ENCODE measurements at places on chromosomes 3 and 15. TPM values are rescaled to one million over a fixed set of nuclear protein-coding genes. Genes with fewer than 3 reads are reported as not detected.

CAND2 gene
- 11.3 TPM for polyA plus RNA-seq

DNA sequence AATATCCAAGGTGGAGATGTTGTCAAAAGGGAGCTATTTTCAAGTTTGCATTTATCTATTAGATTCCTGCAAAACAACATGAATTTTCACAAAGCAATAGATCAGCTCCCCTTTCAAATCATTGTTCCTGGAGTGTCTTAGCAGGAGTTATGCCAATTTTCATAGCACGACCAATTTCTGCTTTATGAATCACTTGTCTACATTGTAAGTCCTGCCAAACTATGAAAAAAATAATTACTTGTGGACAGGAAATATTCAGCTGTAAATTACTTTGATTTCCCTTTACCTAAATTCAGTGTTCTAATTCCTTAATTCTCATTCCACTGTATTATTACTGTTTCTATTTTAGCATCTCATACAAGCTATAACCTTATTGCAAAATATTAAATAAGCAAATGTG lies 1289.6 kb downstream of the NSUN3 start:
- DNase-seq = no peak

- no peak for DNase-seq
Observed at GRCh38 chr3:104286645-104287044, 1080.1 kb upstream of the ALCAM start.

DNA sequence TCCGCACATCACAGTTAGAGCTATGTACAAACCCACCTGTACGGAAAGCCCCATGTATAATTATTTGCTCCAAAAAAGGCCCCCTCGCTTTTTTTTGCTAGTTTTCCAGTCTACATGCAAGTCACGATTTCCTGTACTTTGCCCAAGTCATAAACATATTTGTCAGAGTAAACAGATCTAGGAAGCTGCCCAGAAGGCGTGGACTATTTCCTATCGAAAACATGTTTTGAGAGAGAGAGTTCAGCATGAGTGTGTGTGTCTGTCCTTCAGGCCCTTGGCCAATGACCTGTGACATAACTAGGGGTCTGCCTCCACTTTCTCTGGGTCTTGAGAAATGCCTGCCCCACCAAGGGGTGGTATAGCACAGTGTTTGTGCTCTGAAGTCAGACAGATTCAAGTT lies 72.7 kb upstream of the HACD2 start:
- DNase-seq = no peak

DNA sequence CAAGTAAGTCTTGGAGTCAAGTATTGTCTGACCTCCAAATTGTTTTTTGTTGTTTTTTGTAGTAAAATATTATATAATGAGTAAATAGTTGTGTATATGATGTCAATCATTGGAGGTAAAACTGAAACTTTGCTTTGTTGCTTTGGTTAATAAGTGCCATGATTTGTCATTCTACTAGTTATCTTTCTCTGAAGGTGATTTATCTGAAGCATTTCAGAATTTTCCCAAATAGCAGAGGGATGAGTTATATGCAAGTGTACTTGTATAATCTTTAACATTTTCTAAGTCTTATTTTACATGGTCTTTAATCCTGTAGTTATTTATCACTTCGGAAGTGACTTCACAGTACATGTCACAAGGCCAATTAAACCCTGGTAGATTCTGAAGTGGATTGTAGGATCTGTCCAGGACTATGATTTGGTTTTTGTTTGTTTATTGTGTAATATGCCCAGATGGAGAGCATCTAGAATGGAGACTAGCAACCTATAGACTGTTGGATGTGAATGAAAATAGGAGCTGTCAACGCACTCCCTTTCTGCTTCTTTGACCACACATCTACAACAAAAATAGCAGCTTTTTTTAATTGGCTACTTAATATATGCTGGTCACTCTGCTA lies 93.1 kb upstream of the SAMMSON start:
- no peak for DNase-seq

GRCh38 chr15:92809064-92809879 lies 90.9 kb upstream of the CHD2 start:
- DNase-seq = peak; percentile 98

DNA sequence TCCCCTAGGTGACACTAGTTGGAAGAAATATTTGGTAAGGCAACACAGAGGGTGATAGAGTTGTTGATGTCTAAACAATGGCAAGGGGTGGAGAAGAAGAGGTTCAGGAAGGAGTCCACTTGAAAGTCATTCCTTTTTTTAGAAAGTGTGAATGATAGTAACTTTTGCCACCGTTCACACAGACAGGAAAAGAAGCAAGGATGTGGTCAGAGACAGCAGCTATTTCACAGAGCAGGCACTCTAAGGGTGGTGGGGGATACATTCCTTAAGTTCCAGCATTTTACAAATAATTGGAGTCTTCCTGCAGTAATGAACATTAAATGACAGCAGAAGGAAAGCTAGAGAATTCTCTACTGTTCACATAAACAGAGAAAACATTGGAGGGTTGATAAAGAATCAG lies 75.4 kb upstream of the ZNF385D start:
- no peak for DNase-seq

- no peak for DNase-seq
Observed at GRCh38 chr15:71515375-71516186, 294.8 kb upstream of the NR2E3 start.

DNA sequence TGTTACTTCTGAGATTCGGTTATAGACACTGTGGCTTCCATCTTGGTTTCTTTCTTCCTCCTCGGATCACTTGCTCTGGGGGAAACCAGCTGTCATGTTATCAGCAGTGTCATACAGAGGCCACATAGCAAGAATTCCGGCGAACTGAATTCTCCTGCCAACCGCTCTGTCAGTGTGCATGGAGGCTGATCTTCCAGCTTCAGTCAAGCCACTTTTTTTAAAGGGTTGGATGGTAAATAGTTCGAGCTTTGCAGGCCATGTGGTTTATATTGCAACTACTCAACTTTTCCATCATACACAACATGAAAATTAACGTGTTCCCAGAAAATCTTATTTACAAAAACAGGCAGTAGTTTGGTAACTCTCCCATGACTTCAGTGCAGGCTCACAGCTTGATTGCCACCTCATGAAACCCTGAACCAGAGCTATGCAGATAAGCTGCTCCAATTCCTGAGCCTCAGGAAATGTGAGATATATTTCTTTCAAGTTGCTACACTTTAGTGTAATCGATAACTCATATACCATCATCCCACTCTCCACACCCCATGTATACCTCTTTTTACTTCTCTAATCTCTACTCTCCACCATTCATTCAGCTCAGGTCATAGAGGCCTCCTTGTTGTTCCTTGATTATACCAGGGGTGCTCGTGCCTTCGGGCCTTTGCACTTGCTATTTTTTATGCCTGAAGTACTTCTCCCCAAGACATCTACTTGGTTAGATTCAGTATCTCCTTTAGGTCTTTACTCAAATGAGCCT lies 7.2 kb downstream of the RPL22L1 start:
- DNase-seq = no peak

- DNase-seq = no peak
Observed at GRCh38 chr3:134707908-134708597, 57.2 kb upstream of the KY start.

DNA sequence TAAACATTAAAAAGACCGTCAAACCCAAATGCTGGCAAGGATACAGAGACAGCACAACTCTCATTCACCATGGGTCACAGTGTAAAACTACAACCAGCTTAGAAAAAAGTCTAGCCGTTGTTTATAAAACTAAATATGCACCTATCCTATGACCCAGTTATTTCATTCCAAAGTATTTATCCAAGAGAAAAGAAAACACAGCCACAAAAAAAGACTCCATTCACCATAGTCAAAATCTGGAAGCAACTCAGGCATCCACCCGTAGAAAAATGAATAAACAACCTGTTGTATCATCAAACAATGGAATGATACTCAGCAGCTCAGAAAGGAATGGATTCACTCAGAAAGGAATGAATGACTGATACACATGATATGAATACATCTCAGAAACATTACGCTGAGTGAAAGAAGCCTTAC lies 28.6 kb downstream of the PLD1 start:
- no peak for DNase-seq

DNA sequence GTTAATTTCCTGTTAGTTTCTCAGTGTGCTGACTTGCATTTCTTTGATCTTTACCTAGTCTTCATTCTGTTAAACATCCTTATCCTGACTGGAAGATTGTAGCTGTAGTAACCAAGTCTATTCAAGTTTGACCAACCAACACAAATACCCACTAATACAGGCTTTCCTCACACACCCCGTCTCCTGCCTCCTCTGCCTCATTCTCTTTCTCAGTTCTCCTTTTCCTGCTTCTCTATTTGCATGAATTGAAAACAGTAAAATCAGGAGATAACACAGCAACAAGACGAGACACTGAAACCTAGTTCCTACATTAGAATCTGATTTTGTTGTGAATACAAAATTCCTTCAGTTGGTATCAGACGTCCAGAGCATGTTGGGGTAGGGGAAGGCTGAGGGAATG lies 116.9 kb upstream of the ARPP21 start:
- DNase-seq = no peak

DNA sequence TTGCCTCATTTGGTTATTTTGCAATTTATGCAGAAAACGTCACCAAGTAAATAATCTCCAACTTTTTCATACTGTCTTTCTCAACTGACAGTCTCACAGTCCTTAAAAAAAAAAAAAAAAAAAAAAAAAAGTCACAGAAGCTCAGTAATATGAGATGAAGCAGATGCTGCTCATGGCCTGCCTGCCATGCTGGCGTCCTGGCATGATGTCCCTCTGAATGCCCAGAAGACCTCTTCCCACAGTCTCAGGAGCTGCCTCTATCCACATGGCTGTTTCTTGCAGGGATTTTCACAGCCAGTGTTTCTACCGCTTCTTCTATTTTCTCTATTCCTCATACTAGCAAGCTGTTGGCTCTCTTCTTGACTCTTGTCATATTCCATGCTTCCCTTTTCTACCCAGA lies 87.7 kb downstream of the TGFBR2 start:
- no peak for DNase-seq

FOXB1 gene
- polyA plus RNA-seq = 0.08 TPM

CLDN18 gene
- polyA plus RNA-seq = 0.87 TPM

TRAT1 gene
- not detected for polyA plus RNA-seq

IL17RC gene
- polyA plus RNA-seq = 39.9 TPM

DNA sequence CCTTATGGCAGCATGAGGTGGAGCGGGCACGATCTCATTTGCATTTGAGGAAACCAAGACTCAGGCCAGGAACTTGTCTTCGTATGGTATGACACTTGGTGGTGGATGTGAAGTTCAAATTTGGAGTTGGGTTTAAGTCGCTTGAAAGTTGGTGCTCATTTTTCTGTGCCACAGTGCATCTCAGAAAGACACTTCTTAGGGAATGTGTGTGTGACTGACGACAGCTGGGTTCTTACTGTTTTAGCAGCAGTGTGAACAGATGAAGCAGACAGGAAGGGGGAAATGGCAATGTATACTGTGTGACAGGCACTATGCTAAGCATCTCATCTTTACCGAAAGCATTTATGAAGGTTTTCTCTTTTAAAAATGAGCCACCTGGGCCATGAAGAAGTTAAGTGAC lies 75.4 kb downstream of the SEC22A start:
- DNase-seq = no peak

- DNase-seq = no peak
Observed at GRCh38 chr15:47304656-47305055, 412.6 kb upstream of the SEMA6D start.

- no peak for DNase-seq
Observed at GRCh38 chr3:179750720-179751328, 98.0 kb downstream of the USP13 start.

PPM1M gene
- polyA plus RNA-seq = 18.1 TPM

SKOR1 gene
- polyA plus RNA-seq = 0.41 TPM

DNA sequence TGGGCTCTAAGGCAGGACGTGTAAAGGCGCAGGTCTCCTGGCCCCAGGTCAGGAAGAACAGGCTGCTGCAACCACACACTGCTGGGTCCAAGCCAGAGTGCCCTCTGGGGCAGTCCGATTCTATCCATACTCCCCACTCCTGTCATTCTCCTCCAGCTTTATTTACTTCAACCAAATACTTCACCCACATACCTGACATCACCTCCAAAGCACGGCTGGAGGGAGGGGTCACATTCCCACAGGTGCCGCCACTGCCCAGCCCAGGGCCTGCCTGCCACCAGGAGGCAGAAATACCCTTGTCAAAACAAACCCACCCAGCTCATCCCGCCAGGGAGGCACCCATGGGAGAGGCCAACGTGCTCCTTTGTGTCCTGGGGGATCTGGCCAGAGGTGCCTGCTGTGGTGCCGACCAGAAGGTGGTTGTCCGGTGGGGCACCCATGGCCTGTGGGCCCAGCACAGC lies 100.4 kb downstream of the DAPK2 start:
- no peak for DNase-seq
